ENCODE measurements at places on chromosomes 5 and 9.

GRCh38 chr9:131546336-131547084, 1.2 kb downstream of the PRRT1B start:
- DNase-seq = no peak

GRCh38 chr5:170623576-170624181, 119.9 kb downstream of the KCNIP1 start:
- no peak for DNase-seq

- no peak for DNase-seq
Measured at GRCh38 chr5:156883316-156883875, 33.3 kb downstream of the PPP1R2B start.

GRCh38 chr5:76046741-76047140, 36.4 kb upstream of the SV2C start:
- DNase-seq = no peak

DNA sequence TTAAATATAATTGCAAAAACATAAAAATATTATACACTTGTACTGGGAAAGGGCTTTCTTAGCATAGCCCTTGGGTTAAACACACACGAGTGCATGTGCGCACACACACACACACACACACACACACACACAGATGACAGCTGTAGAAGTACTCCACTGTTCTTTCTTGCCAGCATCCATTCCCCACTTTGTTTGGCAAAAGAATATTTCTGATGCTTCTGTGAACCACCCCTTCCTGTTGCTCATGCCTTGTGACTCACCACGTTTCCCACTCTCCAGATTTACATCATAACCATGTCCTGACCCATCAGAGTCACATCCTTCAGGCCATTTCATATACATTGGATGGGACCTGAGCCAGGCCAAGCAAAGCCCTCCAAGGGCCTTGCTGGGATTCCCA, 280.1 kb downstream of the DNAH5 start:
- DNase-seq = no peak

GRCh38 chr5:145316282-145316681, 518.9 kb downstream of the PRELID2 start:
- DNase-seq = no peak

DNA sequence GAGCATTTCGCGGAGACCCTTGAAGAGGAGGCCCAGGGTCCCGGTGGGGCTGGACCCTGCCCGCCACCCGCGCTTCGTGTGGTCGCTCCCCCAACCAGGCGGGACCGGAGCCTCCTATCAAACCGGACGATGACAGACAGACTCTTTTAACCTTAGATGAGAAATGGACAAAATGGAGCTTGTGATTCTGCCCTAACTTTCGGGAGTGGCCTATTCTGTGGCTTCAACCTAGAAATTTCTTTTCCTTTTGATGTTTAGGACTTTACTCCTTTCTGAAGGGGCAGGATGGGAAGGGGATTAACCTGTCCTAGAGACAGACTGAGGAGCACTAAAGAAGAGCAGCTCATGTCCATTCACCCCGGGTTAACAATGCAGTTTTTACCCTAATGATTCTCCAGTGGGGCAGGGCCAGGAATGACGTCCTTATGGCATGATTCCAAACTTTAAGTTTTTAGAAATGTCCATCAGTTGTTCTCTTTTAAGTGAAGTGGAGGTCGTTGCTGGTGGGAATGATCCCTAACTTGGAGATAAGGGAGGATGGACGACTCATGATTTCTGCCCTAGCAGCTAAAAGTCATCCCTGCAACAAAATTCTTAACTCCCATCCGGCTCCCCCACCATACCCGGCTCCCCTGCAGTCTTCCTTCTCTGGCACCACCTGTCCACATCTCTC, 1.0 kb downstream of the NIPSNAP3A start:
- no peak for DNase-seq

GRCh38 chr5:82387819-82388166, 109.6 kb upstream of the RPS23 start:
- DNase-seq = no peak

- no peak for DNase-seq
Measured at GRCh38 chr9:105132606-105133005, 111.8 kb upstream of the SLC44A1 start.

- no peak for DNase-seq
Measured at GRCh38 chr5:29889051-29889450, 1304.4 kb upstream of the CDH6 start.

GRCh38 chr5:53023969-53024368, 34.8 kb downstream of the ITGA2 start:
- peak; percentile 35 for DNase-seq

- DNase-seq = peak; percentile 51
Measured at GRCh38 chr9:135504262-135505243, 4.1 kb downstream of the MRPS2 start.

- DNase-seq = no peak
Measured at GRCh38 chr5:74055486-74056106, 429.6 kb downstream of the ARHGEF28 start.

- no peak for DNase-seq
Measured at GRCh38 chr9:24698881-24699518, 153.3 kb upstream of the IZUMO3 start.

- DNase-seq = no peak
Measured at GRCh38 chr9:107673861-107674720, 184.5 kb upstream of the KLF4 start.

GRCh38 chr5:10195301-10195700, 54.4 kb downstream of the ATPSCKMT start:
- DNase-seq = no peak

- no peak for DNase-seq
Measured at GRCh38 chr9:16475257-16475656, 395.2 kb downstream of the BNC2 start.

GRCh38 chr5:129114539-129115193, 20.1 kb downstream of the ISOC1 start:
- DNase-seq = no peak

DNA sequence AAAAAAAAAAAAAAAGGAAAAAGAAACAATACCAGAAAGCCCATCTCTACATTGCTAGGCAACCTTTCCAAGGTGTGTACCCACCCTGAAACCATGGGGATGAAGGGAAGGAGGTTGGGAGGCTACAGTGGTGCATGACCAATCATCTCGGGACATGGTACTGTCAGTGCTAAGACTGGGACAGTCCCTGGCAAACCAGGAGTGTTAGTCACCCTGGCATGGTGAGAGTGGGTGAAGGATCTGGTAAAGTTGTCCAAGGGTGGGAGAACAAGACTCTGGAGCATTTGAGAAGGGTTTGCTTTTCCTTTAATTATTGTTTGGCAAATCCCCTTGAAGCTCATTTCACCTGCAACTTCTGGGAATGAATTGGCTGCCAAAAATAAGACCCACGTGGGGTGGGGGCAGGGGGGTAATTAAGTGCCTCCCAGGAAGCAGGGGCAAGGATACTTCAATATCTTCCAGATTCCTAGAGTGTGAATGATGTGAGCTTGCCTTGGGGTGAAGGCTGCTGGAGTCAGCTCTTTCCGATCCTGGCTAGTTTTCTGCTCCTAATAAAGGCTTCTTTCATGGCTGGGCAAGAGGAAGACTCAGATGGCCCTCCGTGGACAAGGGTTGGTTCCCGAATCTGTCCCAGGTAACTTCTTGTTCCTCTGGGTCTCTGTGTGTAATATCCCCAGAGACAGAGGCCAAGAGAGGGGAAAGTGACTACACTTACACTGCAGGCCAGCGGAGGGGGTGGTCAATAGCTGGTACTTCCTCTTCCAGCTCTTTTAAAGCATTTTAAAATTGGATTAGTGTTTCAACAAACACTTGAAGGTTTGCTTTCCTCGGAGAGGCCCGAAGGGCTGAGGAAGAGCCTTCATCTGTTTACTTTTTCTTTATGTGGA, 61.6 kb upstream of the SPRY4 start:
- no peak for DNase-seq

DNA sequence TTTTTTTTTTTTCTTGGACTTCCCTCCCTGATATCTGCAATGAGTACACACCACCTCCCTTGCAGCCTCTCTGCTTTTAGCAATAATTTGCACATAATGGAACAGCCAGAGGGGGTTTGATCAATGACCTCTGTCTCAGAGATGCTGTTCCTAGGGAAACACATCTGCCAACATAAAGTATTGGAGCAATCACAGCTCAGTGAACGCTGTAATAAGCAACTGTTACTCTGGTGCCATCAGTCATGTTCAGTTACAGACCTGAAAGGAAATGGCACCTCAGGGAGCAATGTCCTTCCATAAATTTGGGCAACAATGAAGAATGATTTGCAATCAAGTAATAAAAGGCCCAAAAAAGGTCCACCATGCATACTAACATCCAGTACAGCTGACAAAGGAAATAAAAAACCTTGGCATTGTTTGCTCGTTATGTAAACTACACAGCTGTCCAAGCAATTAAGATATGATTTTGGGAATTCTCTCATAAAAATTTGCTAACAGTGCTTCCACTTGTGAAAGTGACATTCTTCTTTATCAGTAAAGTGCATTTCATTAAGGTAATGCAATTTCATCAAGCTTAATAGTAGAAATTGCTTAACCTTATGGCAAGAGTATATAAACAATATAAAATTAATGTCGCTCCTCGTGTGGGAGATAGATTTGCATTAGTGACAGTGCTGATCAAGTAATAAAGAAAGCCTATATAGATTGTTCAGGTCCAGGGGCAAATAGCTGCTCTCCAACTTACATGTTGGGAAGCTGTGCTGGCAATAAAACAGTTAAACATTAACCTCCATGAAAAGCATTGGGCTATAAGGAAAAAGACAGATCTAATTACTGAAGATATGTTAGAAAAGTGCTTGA, 167.8 kb downstream of the RASEF start:
- DNase-seq = peak; percentile 79

- peak; percentile 90 for DNase-seq
Measured at GRCh38 chr5:1111727-1112289, at the start of gene SLC12A7. Gene SLC12A7, minus strand, starts transcription at chr5:1112063. Its CDS starts 72 bp downstream, at chr5:1111991.

GRCh38 chr5:118371973-118372831, 616.1 kb downstream of the DTWD2 start:
- no peak for DNase-seq

DNA sequence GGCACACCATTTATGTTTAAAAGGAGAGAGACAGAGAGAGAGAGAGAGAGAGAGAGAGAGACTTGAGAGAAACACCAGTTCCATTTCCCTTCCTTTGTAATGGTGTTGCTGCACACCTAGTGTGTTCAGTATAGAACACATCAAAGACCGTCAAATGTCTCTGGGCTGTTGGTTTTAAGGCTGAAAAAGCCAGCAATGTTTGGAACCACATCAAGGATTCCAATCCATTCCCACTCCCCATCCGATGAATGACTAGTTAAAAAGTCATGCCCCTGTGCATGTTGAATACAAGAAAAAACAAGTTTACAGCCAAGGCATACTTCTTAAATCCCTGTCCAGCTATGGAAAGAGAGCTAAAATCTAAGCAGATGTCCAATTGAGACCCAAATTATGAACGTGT, 83.0 kb upstream of the IFNE start:
- DNase-seq = no peak

GRCh38 chr5:181044093-181044599, 4.1 kb downstream of the BTNL9 start:
- DNase-seq = no peak

GRCh38 chr9:84563691-84564090, 105.8 kb upstream of the NTRK2 start:
- DNase-seq = no peak

GRCh38 chr9:68455451-68455850, 85.2 kb downstream of the TMEM252 start:
- no peak for DNase-seq

DNA sequence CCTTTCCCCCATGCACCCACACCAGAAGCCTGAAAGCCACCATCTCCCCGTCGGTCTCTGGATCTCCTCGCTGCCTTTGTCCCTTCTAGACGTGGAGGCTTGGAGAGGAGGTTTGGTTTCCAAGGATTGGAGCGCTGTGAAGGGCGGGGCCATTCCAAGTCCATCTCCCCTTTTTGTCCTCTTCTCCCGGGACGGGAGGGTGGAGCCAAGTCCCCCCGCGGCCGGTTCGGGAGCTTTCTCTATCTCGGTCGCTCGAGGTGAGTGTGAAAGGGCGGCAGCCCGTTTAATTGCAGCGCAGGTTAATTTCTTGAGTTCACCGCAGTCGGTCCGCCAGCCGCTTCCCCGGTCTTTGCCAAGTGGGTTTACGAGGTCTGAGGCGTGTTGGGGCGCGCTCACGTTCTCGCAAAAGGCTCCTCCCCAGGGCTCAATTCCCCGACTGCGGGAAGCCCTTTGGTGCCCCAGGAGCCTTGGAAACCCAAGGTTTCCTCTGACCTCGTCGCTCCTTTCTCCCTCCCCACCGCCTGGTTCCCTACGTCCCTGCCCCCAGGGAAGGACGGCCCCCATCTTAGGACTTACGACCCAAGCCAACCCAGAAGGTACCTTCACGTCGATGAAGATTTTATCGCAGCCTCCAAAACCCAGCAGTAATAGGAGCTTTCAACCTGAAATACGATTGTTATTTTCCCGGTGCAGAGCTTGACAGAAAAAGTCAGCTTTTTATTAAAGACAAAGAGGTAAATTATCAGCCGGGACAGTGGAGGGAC, 2.8 kb upstream of the ZNF462 start:
- peak; percentile 43 for DNase-seq

GRCh38 chr9:126701813-126702140, 88.0 kb downstream of the LMX1B start:
- no peak for DNase-seq

GRCh38 chr5:17665836-17666235, 31.6 kb downstream of the TAF11L14 start:
- DNase-seq = no peak

DNA sequence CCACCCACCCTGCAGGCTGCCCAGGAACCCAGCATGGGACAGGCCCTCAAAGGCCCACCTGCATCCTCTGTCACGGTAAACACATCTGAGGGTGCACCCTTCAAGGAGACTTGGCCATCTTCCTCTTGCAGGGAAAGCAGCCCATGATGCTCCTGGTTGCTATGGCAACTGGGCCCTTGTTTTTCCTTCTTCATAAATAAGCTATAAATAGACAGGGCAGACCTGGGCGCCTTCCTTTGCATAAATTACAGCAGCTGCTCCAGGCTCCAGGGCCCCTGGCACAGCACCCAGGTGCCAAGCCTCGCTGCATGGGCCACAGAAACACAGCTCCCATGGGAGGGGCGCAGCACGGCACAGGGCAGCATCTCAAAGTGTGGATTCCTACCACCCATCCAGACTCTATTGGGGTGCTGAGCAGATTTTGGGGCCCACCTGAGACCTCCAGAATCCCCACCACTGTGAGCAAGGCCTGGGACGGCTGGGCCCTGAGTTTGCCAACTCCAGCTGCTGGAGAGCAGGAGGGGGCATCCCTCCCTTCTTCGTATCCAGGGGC, 5.8 kb upstream of the PSMB7 start:
- no peak for DNase-seq

- no peak for DNase-seq
Measured at GRCh38 chr5:170466553-170466952, 37.3 kb upstream of the KCNIP1 start.

- DNase-seq = no peak
Measured at GRCh38 chr9:136896027-136896426, 9.7 kb downstream of the TRAF2 start.

- DNase-seq = peak; percentile 20
Measured at GRCh38 chr5:24633715-24634325, 11.0 kb downstream of the CDH10 start.

DNA sequence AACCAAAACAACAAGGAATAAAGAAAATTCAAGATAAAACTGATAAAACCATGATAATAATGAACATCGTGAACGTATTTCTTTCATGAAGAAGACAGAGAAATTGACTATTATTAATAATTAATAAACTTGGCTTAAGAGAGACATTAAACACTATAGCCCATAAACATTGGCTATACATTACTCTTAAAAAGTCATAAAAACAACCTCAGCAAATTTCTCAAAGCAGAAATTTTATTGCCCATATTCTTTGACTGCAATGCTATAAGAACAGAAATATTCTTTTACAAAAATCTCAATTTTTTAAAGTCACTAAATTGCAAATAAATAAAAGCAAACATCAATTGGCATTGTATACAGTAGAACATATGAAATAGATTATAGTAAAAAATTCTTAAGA, 42.5 kb downstream of the CSF2 start:
- no peak for DNase-seq
